ENCODE measurements at places on chromosomes 6 and 20. TPM values are rescaled to one million over a fixed set of nuclear protein-coding genes. Genes with fewer than 3 reads are reported as not detected.

DNA sequence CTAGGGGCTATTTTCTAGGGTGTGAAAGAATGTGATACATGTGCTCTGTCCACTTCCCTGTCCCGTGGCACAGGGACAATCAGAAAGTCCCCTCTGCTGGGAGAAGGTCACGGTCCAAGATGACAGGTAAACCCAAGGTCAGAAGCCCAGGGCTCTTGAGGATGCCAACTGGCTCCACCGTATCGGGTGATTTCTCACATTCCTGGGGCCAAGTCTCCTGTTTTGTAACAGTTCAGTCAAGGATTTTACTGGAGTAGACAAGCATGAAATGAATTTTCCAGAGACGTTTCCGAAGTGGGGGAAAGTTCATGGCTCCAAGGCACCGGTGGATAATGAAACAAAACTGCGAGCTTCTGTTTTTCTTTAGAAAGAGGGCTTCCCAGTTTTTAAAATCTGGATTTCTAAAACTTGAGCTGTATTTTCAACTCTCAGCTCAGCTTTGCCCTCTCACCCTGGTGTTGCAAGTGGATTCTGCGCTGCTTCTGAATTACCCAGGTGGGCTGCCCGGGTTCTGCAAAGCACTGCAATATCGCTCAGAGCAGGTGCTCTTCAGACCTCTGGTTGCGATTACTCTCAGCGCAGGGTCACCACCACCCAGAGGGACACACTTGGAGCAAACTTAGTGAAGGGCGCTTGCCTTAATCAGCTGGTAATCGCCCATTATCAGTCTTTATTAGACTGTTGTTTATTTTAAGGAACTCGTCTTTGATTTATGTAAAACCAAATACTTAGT, 64.4 kb upstream of the TMEM170B start:
- DNase-seq, result no peak

GRCh38 chr6:158538741-158539140, 21.1 kb upstream of the TMEM181 start:
- DNase-seq, result no peak

DNA sequence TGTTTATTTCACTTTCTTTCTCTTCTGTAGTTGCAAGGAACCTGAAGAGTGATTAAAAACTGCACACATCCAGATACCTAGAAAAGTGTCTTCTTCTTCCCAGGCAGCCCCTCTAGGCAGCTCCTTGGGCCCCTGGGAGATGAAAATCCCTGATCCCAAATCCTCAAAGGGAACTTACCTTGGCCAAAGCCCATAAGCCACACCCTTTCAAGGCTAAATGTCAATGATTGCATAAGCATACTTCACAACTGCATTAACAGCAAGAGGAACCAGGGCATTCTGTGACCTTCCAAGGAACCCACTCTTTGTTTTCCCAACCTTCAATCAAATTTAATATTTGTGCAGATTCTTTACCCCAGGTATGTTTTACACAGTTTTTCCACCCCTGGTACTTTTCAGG, 4.4 kb upstream of the HMGN3 start:
- no peak for DNase-seq

ENPP3 gene
- total RNA-seq, result not detected

DNA sequence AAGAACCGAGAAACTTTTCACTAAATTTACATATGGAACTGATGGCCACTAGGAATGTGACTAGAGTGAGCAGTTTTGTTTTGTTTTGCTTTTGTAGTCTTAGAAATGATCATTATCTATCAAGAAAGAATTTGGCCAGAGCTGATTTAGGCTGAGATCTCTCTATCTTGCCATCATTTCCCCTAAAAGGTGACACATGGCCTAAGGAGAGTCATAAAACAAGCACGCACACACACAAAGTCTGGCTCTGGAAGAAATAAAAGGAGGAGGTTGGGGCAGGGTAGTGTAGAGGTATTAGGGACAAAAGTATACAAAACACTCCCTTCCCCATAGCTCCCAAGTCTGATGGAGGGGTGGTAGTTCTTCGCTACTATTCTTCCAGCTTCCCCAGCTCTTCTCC, 56.4 kb downstream of the RIPOR2 start:
- no peak for DNase-seq
